ENCODE measurements at places on chromosomes 16 and 17.

DNA sequence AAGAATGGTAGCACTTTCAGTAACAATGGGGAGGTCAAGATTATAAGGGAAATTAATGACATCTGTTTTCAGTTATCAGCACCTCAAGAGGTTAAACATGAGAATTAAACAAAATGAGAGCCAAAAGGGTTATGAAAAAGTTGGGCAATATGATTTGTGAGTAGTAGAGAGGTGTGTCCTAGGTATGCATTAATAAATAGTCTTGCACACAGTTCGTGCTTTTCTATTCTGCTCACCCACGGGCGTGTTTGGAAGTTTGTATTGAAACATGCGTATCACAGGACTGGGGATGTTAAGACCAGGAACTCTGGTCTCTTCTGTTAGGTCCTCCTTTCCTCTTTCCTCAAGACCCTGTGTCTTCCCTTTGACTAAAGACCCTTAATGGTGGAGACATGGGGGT, 6.0 kb downstream of the BPTF start:
- no peak for DNase-seq

DNA sequence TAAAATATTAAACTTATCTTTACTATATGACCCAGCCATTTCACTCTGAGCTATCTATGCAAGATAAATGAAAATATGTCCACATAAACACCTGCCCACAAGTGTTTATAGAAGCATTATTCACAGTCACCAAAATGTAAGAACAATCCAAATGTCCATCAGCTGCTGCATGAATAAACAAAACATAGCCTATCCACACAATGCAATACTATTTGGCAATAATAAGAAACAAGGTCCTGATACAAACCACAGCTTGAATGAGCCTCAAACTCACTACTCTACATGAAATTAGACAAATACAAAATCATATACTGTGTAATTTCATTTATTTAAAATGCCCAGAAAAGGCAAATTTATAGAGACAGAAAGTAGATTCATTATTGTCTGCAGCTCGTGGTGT, 355.1 kb downstream of the CDH8 start:
- DNase-seq: no peak

- no peak for DNase-seq
Measured at GRCh38 chr16:55734665-55735064, 78.9 kb downstream of the SLC6A2 start.

DNA sequence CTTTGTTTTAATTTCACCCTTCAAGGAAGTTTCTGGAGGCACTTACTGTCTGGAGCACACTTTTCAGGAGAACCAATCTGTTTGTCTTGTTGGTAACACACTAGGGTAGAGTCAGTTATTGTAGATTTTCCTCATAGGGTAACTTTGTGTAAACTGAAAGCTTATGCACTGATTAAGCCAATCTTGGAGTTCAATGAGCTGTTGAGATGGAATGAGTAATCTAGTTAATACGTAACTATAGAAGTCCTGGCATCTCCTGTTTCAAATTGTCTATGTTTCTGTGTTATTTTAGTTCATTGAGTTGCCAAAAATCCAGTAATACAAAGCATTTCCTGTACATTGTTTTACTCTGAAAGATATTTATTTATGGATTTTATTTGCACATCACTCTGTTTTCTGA, 111.6 kb upstream of the HAS3 start:
- DNase-seq: no peak

DNA sequence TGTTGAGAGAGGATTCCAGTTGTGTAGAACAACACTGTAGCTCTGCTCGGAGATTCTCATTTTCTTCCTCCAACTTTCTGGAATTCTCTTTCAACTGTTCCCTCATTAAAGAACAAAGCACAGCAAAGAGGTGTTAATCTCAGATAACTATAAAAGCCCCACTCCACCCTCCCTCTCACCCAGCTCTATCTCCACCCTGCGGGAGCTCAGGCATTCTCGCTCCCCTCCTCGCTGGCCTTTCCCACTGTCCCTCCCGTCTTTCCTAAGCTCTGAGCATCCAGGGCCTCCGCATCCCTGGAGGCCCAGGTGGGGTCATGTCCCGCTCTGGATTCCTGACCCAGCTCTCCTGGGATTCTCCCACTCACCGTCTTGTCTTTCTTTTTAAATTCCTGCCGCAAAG, 35.1 kb downstream of the DHX38 start:
- no peak for DNase-seq

DNA sequence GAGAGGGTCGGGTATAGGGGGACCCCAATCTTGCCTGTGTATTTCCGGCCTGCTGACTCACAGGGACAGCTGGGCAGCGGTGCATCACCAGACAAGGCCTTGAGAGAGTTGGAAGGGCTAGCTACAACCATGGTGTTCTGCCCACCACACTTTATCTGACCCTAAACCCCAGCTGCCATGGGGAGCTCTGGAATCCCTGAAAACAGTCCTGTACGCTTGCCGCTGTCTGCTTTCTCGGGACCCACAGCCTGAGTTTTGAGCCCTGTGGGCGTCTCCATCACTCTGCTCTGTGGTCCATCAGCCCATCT, 100.4 kb upstream of the GSE1 start:
- DNase-seq: no peak

All from endothelial cell (in vitro differentiated cells).